Stimulated activated CD4-positive, alpha-beta T cell treated with anti-CD3 and anti-CD28 coated beads, Interleukin-1b, Interleukin-23, amount 100 ng/mL, for 1 hour (primary cell): ENCODE measurements at places on chromosomes 4 and X.

GRCh38 chr4:124265701-124266100, 446.8 kb downstream of the ANKRD50 start:
- DNase-seq: no peak

- no peak for DNase-seq
Measured at GRCh38 chrX:149453030-149453429, 52.1 kb downstream of the IDS start.

- DNase-seq: no peak
Measured at GRCh38 chr4:118398226-118399090, 45.7 kb upstream of the PRSS12 start.

DNA sequence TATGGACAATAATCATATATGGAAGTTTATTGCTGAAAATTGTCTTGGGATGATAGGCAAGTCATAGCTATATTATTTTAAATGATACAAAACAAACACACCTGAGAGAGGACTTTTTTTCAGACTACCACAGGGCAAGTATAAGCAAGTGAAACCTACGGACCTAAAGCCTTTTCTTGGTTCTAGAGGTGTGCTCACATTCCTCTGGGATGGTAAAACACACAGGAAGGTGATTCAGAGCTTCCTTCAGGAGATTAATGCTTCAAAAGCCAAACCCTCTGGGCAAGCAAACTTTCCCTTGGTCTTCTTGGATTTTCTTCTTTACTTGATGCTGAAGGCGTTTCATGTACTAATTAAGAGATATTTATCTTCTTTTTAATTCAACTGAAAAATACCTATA, 60.1 kb upstream of the ACSL4 start:
- DNase-seq: no peak

DNA sequence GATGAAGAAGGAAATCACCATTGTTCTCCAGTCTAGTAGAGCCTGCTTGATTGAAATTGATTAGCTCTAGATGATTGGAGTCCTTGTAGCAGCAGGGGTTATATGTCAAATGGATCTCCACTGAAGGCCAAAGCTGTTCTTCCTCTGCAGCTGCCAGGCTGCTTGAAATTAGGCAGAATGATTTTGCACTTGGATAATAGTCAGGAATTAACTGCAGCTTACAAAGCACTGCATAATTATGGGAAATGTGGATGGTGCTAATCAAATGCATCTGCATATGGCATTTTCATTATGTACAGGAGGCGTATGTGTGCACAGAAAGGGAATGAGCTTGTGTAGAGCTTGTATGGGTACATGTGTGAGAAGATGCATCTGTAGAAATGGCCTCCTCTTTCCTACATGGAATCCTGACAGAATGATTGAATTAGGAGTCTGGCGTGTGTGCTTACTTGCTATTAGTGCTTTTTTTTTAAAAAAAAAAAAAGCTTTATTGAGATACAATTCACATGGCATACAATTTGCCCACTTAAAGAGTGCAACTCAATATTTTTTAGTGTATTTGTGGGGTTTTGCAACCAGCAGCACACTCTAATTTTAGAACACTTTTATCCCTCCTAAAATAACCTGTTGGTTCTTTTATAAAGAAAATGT, 65.9 kb downstream of the TMEM131L start:
- DNase-seq: no peak

- no peak for DNase-seq
Measured at GRCh38 chrX:97539970-97540519, 656.3 kb downstream of the RPA4 start.

DNA sequence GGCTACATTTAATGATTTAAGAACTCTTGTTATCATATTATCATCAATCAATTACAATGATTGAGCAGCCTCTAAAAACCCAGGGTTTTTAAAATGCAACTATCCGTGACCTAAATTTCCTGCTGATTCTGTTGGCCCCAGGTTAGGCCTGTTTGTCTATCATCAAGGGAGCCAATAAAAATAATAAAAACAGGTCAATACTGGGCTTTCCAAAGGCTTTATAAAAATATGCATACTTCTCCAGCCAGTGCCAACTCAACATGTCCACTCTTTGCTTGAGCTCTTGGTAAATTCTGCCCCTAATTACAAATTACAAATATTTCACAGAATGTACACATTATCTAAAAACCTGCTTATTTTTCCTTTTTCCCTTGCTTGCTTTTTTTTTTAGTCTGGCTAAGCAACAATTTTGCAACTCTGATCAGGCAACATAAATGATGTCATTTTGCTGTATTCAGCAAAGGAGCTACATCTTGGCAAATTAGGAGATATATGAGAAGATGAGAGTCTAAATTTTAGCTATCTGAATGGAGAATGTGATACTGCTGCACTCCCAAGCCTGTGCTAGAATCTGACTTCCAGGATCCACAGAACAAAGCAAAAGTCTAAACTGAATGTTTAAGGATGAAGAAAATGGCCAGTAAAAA, 204.0 kb downstream of the SCFD2 start:
- no peak for DNase-seq

DNA sequence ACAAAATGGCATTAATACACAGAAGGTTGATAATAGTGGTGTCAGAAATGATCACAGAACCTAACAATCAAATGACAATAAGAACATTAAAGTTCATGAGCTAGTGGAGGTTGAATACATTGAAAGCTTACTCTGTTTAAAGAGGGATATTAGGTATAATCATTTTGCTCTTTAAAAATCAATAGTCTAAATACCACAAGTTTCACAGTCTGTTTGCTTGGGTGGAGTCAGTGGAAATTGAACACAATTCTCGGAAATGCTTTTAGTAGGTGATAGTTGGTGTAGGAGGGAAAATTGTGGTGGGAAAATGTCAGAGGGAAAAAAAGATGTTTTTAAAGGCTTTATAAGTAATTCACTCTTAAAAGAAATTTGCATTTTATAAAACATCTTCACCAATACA, 197.1 kb downstream of the GLUD2 start:
- no peak for DNase-seq
